ENCODE measurements at places on chromosomes 2 and 18.

- no peak for DNase-seq
Measured at GRCh38 chr2:128724547-128724946, 405.9 kb upstream of the HS6ST1 start.

DNA sequence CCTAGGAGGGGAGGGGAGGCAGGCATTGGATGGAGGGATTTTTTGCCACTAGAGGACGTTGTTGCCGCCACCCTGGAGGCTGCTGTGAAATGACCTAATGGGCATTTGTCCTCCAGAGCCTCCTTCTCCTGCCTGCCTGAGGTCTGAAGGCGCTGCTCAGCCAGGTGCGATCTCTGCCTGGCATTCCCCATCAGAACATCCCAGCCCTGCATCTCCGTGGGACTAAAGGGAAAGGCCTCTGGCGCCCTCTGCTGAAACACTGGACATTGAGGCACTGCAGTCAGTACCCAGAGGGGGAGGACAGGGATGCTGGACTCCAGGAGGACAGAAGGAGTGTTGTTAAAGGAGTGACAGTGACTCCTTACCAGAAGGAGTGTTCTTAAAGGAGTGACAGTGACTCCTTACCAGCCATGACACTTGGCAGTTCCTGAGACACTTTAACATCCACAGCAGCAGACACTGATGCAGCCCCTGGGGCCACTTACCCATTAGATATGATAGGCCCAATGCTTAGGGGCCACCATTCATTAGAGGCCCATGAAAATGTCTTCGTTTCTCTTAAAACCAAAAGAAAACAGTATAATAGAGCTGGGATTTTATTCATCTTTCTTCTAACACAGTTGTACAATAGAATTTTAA is 17.0 kb downstream of the THNSL2 start:
- DNase-seq: peak; percentile 20

GRCh38 chr2:63544017-63544627 is 44.2 kb downstream of the WDPCP start:
- peak; percentile 7 for DNase-seq

- DNase-seq: no peak
Measured at GRCh38 chr2:69242651-69243051, 144.4 kb downstream of the GFPT1 start.

- no peak for DNase-seq
Measured at GRCh38 chr2:168075446-168075845, 171.9 kb downstream of the STK39 start.

DNA sequence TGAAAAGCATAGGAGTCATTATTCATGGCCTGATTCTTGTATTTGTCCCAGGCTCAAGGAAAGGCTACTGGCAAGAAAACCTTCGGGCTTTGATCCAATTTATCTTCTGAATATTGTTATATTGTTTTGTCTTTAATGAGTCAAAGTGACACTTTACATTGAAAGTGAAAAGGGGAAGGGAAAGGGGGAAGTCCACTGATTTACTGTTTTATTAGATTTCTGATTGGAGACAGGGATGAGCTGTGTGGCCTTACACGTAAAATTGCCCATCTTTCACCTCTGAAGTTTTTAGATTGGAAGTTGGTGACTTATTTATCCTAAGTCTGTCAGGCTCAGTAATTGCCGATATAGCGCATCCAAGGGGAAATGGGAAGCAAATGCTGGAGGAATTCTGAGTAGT is 843.8 kb upstream of the LRRTM1 start:
- DNase-seq: no peak

- no peak for DNase-seq
Measured at GRCh38 chr2:219158586-219158985, 2.0 kb downstream of the NHEJ1 start.

DNA sequence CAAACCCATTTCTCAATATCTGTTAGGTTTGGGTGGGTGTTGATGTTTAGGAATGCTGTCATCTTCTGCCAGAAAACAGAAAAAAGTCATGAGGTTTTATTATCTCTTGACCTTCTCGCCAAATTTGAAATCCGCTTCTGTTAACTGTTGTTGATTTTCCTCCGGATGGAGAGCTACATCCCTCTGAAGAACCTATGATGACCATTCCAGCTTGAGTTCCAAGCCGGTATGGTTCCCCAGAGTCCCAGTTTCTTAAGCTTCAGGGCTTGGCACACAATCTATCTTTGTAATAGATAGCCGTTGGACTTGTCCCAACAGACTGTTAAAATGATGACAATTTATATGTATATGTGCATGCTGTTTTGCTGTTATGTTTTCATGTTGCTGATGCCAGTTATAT is 1201.0 kb downstream of the LRP1B start:
- no peak for DNase-seq

DNA sequence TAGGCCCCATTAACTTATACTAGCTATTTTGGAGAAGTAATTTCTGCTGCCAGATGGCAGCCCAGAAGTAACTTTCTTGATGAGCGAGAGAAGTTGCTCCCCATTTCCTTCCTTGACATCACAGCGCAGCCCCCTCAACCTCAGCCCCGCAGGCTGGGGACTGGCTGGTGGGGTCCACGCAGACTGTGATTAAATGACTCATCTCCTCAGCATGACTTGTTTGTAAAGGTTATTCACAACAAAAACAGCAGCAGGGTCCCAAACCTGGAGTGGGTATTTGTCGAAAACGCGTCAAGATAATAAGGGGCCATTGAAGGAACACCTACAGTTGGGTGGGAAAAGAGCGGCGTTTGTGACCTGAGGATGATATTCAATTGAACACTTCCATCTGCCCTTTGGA is 120.6 kb downstream of the TXNL1 start:
- no peak for DNase-seq

GRCh38 chr2:107542314-107542740 is 284.4 kb upstream of the RGPD4 start:
- DNase-seq: no peak

DNA sequence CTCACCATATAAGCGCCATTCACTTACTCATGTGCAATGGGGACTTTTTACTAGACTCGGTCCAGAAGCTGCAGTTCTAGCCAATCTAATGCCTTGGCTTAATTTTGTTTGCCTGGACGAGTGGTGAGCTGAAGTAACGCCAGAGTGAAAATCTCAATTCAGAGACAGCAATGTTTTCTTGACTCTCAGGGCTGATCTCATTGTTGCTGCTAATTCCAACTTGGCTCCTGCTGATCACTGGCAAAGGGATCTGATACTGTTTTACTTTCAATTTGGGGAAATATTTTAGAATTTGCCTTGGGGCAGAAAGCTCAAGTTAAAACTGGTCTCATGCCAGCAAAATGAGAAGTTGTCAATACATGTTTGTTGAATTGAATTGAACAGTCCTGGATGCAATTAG is 906.6 kb upstream of the CDH2 start:
- no peak for DNase-seq

- DNase-seq: no peak
Measured at GRCh38 chr2:47067788-47068407, 87.2 kb downstream of the STPG4 start.

DNA sequence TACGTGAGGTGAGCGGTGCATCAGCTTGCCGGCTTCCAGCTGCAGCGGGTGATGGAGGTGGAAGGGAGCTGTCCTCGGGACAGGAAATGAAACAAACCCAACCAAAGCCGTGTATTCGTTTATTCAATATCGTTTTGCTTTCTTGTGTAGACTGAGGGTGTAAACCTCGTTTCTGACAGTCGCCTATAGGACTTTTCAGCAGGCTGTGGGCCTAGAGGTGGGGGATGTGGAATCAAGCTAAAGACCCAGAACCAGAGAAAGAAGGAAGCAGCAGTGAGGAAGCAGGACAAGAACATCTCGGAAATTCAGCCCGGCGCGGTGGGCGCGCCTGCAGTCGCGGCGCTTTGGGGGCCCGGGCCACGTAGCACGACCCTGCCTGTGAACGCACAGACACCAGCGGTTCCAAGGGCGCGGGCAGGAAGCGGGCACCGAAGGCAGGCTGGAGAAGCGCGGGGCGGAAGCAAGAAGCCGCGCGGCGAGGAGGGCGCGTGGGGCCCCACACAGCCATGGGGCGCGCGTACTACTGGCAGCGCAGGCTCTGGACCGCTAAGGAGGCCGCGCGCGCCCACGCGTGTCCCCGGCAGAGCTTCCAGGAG is 755 bp upstream of the ATP9B start:
- peak; percentile 27 for DNase-seq

DNA sequence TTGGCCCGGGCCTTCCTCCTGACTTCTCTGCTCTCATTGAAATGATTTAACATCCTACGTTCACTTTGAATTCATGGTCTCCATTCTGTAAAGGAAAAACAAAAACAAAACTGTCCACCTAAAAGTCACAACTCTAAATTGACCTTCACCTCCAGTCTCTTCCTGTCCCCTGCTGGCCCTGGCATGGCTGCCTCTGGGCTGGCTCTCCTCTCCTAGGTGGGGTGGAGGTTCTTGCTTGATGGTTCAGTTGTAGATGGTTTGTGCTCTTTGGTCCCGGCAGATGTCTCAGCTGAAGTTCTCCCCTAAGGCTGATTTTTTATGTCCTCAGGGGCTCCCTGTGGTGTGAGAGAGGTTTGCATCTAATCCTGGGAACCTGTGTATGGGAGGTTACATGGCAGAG is 121.1 kb downstream of the ACKR3 start:
- DNase-seq: no peak
